Breast epithelium (tissue), 4 donors: ENCODE measurements at places on chromosomes 6 and 20.

- DNase-seq: no peak
Observed at GRCh38 chr6:132960720-132961119, 146.4 kb downstream of the RPS12 start.

DNA sequence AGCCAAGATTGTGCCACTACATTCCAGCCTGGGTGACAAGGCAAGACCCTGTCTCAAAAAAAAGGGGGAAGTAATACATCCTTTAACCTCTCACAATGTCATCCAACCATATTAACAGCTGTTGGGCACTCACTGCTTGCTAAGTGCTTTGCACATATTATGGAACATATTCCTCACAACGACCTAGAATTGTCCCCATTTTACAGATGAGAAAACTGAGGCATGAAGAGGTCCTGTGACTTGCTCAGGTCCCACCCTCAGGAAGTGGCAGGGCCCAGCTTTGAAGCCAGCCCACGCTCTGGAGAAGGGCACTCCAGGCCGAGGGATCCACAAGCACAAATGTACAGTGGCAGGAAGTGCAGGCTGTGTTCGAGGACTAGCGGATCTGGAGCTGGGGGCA is 33.3 kb downstream of the BPIFB1 start:
- DNase-seq: no peak

DNA sequence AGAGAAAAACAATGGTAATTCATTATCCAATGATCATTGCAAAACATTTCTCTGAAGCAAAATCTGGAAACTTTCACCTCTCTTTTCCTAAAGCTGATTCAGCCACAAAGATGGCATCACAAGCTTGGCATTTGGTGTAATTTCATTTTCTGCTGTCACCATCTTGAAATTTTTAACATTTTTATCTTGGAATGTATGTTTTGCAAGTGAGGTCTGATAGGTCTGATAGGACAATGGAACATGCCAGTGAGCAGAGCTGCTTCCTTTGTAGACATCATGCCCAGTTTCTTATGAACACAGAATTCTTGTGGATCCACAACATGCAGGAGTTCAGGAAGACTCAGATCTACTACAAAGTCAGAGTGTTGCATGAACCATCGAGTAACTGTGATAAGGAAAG is 969.6 kb downstream of the EYS start:
- no peak for DNase-seq

GRCh38 chr6:14452567-14453527 is 335.3 kb downstream of the CD83 start:
- peak; percentile 59 for DNase-seq

DNA sequence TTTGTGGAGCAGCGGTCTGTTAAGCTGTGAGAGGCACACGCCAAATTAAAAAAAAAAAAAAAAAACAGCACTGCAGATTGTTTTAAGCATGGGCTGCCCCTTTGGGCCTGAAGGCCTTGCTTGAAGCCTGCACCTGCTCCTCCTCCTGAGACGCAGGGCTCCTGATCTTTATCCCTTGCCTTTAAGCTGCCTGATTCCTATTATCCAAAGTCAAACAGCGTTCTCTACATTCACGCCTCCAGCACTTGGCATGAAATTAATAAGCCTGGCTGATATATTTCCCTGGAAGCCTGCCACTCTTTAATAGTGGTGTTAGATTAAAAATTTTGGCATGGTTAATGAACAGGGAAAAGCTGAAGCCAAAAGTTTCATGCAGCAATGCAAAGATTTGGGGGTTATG is 163.9 kb downstream of the FAXC start:
- no peak for DNase-seq

DNA sequence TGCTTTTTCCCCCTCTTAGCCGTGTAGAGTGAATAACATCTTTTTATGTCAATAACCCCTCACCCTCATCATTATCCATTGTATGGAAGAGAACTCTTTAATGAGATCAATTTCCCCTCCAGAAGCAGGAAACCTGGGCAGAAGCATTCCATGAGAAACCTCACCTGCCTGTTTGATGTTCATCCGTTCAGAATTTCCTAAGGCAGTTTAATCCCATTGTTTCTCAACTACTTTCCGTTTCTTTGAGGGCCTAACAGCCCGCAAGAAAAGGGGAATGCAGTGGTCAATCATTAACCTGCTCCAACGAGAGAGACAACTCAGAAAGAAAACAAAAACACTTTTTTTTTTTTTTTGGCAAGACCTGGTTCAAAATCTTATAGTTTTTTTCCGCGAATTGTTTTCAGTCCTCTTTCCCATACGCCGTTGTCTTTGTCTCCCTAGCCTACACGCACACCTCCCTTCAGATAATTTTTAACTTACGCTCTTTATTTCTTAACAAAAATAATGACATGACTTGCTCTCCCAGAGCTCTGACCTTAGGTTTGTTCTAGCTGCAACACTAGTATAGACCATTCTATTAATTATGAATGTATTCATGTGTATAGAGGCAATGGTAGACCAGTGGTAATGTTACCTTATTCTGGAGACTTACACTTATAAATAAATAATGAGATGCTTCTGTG is 25.6 kb upstream of the ID4 start:
- no peak for DNase-seq

DNA sequence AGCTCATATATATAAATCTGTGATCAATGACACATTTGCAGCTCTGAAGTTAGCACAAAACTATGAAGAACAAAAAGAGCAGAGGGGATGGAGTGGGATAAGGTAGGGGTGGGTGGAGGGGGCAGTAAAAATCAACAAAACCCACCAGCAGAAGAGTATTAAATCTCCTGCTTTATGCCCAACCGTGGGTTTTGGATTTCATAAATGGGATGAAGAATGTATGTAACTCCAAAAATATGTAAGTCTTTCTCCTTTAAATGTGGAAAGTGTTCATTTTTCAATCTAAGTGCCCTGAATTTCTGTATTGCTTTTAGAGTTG is 480.3 kb upstream of the MARCKS start:
- no peak for DNase-seq

- DNase-seq: no peak
Observed at GRCh38 chr6:21147995-21148394, 445.6 kb upstream of the SOX4 start.

DNA sequence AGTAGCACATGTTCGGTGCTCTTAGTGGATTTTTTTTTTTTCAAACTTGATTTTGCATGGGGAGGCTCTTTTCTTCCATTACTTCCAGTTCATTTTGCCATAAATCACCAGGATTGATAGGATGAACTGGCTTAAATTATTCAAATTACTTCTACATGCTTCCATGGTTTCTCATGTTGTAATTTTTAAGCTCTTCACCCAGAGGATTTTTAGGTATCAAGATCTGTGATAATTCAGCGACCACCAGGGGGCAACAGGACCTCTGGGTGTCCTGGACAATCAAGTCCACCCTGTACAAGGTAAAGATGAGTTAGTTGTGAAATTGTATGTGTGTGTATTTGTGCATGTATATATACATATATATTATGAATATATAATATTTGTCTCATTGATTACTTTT is 4.2 kb upstream of the EPHA7 start:
- DNase-seq: no peak

- no peak for DNase-seq
Observed at GRCh38 chr6:23282252-23283021, 713.1 kb downstream of the HDGFL1 start.

DNA sequence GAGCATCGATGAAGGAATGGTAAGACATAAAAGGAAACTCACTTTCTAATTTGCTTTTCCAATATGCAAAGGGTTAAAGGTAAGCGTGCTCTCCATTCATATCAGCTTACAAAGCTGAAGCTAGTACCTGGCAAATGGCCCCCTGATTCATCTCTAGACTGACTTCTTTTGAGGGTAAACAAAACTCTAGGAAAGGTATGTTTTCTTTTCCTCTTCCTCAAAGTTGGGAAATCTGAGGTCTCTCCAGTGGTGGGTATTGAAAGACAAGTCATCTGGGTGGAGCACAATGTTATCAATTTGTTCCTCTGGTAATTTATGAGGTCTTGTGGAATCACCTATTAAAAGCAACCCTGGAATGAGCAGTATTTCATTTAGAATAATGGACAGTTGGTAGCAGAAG is 7.9 kb upstream of the FBXO30 start:
- no peak for DNase-seq

DNA sequence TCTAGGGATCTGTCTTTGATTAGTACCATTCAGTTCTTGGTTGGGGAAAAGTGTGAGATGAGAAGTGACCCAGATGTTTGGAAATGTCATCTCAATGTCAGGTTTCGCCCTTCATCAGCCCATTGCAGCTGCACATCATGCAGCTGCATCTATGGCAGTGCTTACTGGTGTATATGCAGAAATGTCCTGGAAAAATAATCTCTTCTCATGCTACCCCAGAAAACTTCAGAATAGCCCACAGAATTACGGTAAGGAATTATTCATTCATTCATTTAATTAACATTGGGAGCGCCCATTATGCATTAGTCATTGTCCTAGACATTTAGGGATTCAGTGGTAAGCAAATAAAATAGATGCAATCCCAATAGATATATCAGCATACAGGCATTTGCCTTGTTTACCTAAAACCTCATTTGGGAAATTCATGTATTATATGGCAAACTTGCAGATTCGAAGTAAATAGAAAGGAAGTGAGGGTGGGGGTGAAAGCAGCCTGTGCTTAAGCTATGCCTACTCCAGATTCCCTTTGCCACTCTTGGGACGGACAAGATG is 89.2 kb downstream of the PDE7B start:
- no peak for DNase-seq

DNA sequence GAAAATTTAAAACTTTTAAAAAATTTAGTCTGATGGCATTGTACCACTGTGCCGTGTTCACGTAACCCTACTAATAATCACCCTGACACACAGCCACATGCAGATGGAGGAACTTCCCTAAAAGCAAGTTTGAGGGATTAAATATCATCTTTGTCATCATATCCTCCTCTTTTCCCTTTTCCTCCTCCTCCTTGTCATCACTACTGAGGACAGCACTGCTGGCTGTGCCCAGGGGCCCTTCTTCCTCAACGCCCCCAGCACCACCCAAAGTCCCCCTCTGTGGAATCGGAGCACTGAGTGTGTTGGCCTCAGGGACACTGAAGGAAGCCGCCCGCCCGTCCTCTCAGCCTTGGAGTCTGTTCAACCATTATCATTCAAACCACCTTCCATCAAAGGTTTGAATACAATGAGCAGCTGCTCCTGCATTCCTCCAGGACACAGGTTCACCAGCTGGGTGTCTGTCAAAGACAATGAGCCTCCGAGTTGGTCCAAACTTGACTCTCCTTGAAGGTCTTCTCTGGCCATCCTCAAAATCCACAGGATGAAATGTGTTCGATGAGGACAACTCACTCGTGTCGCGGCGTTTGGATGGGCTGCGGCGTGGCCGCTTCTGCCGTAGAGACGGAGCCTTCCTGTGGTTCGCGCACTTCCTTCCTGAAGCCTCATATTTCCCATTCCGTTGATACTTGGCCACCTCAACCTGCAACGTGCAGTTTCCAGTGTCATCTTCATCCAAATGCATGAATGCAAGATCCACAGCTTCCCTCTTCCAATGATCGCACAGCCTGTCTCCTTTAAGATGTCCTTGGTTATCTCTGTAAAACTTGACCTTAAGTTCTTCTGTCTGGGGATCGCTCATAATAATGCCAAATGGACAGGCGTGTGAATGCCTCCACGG is 23.3 kb downstream of the NQO2 start:
- DNase-seq: no peak

DNA sequence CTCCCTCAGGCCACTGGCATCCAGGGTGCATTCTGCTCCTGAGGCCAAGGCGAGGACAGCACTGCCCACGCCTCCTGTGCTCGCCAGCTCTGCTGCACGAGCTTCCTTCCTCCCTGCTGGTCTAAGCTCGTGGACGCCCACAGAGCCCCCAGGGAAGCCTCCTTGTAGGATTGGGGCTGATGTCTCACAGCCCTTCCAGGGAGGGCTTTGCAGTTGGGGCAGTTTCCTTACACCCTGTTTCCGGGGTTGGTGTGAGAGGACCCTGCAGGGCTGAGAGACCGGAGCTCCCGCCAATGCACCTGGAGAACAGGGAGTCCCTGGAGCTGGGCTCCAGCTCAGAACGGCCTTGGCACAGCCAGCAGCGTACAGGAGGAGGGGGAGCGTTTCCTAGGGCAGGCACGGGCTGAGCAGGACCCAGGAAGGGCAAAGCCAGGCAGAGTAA is 172.4 kb upstream of the PDE10A start:
- no peak for DNase-seq

- no peak for DNase-seq
Observed at GRCh38 chr20:52103913-52104545, 87.5 kb downstream of the ZFP64 start.

DNA sequence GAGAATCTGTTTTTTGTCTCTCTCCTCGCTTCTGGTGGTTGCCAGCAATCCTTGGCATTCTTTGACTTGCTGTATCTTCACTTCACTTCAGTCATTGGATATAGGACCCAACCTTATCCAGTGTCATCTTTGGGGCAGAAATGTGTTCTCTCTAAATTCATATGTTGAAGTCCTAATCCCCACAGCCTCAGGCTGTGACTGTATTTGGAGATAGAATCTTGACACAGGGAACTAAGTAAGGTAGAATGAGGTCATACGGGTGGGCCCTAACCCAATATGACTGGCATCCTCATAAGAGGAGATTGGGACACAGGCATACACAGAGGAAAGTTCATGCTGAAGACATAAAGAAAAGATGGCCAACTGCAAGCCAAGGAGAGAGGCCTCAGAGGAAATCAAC is 51.9 kb upstream of the TPD52L1 start:
- no peak for DNase-seq

- no peak for DNase-seq
Observed at GRCh38 chr6:33114406-33114805, 38.6 kb downstream of the HLA-DPB1 start.

- DNase-seq: no peak
Observed at GRCh38 chr6:136751522-136751956, 40.7 kb downstream of the MAP3K5 start.

GRCh38 chr6:37549558-37549957 is 49.9 kb upstream of the CCDC167 start:
- no peak for DNase-seq

- no peak for DNase-seq
Observed at GRCh38 chr20:17391127-17391771, 139.9 kb downstream of the BFSP1 start.

GRCh38 chr20:22001886-22002285 is 296.4 kb downstream of the PAX1 start:
- no peak for DNase-seq

DNA sequence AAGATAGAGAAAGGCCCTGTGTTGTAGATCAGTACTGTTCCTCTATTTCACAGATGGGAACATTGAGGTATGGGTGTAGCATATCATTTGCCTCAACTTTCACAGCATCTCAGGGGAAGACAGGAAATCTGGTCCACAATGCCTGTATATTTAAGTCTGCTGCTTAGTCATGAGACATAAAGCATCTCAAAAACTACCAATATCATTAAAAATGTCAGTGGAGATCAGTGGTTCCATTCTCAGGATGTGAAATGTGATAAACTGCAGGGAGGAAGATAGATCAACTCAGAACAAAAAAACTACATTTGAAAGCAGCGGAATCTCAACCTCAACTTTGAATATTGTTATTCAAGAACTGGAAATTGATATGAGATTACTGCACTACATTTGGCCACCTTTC is 192.9 kb upstream of the PREP start:
- DNase-seq: no peak
